Bronchus fibroblast of lung (primary cell): ENCODE measurements at places on chromosomes 12 and 14. TPM values are rescaled to one million over a fixed set of nuclear protein-coding genes. Genes with fewer than 3 reads are reported as not detected.

Gene COCH
- 0.45 and 0.84 TPM in 2 replicates for total RNA-seq

Gene KRT72
- not detected in 2 replicates for total RNA-seq

Gene PAH
- total RNA-seq = not detected in 2 replicates

Gene RNF212B
- not detected in 2 replicates for total RNA-seq

Gene UBC
- 755 and 860 TPM in 2 replicates for total RNA-seq

Gene PIWIL1
- not detected in 2 replicates for total RNA-seq

Gene PRKCH
- total RNA-seq = 5.1 and 5.2 TPM in 2 replicates

Gene TGM1
- 0.45 and 1.2 TPM in 2 replicates for total RNA-seq

Gene A2M
- total RNA-seq = 4.4 and 5.6 TPM in 2 replicates

Gene KRT83
- not detected in 2 replicates for total RNA-seq

Gene NAV3
- total RNA-seq = 18.5 and 18.9 TPM in 2 replicates

Gene BICDL1
- under 0.01 TPM in 1 of 2 replicates, not detected in the other for total RNA-seq

Gene OTOGL
- total RNA-seq = under 0.01 and 0.17 TPM in 2 replicates

Gene PLEK2
- total RNA-seq = 4.3 and 5.4 TPM in 2 replicates

Gene CFAP73
- not detected in 2 replicates for total RNA-seq

Gene FZD10
- total RNA-seq = not detected in 2 replicates

Gene HOXC12
- not detected in 2 replicates for total RNA-seq

Gene IL26
- not detected in 2 replicates for total RNA-seq

Gene PPP1R1A
- not detected in 2 replicates for total RNA-seq

Gene GALNT16
- total RNA-seq = 0.17 and 0.45 TPM in 2 replicates

Gene C12orf43
- total RNA-seq = 11.6 and 14.4 TPM in 2 replicates

Gene TMEM30B
- total RNA-seq = 1.2 and 2.7 TPM in 2 replicates
